ENCODE measurements at places on chromosomes 1 and 21. TPM values are rescaled to one million over a fixed set of nuclear protein-coding genes. Genes with fewer than 3 reads are reported as not detected.

KRTAP13-2 gene
- not detected for total RNA-seq

TRPM2 gene
- total RNA-seq = 3.7 TPM

SPRR1B gene
- total RNA-seq = not detected

OLFML3 gene
- 0.49 TPM for total RNA-seq

GNAI3 gene
- total RNA-seq = 7.7 TPM

LEFTY2 gene
- not detected for total RNA-seq

FCMR gene
- 49.4 TPM for total RNA-seq

TAS1R1 gene
- total RNA-seq = not detected

FNDC7 gene
- 0.20 TPM for total RNA-seq

OVAAL gene
- not detected for total RNA-seq

DNA sequence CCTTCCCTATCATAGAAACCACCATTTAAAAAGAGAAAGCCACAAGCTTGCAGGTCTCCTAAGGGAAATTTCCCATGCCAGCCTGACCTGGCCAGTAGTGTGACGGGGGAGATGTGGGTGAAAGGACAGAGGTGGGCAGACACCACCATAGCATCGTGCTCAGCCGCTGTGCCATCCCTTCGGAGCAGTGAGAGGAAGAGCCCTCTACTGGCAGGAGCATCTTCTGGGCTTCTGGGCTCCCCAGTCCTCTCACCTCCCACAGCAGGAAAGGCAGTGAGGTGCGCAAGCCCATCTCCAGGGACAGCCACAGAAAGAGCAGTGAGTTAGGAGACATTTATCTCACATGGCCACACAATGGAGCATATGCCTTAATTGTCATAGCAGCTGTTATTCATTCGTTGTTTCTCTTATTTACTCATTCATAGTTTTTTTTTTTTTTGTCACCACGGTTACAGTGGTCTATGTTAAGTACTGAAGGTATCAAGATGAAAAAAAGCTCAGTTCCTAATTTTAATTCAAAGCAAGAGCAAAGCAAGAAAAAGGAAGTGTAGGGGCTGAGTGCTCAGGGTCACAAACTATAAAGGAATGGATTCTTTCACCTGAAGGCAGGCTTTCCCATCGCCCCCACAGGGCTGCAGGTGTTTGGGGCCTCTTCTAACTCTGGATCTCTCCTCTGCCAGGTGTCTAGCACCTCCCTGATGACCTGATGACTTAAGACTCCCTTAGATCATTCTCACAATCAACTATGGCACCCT lies 48.8 kb upstream of the CAMK1G start:
- no peak for DNase-seq

- no peak for DNase-seq
Measured at GRCh38 chr1:35936838-35937237, 5.9 kb downstream of the AGO3 start.

- no peak for DNase-seq
Measured at GRCh38 chr1:153253693-153254092, 5.8 kb upstream of the LORICRIN start.

DNA sequence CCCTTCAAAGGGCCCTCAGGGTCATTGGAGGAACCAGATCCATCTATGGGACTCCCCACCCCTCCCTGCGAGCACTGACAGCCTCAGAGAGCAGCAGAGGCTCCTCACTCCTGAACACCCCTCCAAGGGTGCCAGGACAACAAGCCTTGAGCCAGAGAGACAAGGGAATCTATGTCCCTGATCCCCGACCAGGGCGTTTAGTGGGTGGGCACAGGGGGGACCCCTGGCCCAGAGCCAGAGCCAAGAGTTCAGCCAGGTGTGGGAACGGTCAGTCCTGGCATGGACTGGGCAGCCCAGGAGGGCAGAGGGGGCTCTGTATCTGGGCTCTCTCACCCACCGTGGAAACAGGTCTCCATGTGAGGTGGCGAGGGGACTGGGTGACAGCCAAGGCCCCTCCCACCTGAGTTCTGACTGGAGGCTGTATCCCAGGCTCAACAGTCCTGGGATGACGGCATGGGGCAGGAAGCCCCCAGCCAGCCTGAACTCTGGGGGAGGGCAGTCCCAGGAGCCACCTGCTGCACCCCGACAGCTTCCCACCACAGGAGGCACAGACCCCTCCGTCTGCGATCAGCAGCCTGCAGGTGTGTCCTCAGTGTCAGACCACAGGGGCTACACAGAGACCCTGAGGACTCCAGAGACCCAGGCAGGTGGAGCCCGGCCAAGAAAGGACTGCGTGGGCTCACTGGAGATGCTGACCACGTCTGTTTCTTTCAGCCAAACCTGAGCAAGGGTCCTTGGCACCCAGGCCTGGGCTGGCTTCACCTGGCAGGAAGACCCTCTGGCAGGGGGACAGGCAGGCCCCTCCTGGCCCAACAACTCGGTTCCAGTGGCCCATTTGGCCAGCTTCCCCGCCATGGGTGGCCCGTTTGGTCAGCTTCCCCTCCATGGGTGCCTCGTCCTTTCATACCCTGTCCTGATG lies 11.2 kb upstream of the SRARP start:
- no peak for DNase-seq

DNA sequence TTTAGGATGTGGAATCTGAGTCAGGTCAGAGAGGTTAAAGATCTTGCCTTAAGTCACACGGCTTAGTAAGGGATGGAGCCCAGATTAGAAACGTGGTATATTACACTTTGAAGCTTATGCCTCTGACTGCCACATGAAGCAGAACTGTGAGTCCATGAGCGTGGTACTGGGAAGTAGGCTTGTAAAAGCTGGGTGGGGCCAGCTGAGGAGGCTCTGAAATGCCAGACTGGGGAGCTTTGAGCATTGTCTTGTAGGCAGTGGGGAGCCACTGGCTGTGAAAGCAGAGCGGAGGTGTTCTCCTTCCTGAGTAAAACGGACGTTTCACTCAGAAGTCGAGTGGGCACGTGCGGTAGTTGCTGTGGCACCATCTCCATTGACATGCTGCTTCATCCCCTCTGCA lies 72.6 kb upstream of the USP24 start:
- peak; percentile 14 for DNase-seq

- DNase-seq = no peak
Measured at GRCh38 chr1:152580433-152580832, at the start of gene LCE3D. LCE3D (minus strand) TSS chr1:152580516; CDS start chr1:152579936, 580 bp downstream.

GRCh38 chr1:1282998-1283397 lies 2.8 kb downstream of the SCNN1D start:
- DNase-seq = peak; percentile 55

GRCh38 chr21:38402291-38402690 lies 96.0 kb downstream of the ERG start:
- DNase-seq = no peak

DNA sequence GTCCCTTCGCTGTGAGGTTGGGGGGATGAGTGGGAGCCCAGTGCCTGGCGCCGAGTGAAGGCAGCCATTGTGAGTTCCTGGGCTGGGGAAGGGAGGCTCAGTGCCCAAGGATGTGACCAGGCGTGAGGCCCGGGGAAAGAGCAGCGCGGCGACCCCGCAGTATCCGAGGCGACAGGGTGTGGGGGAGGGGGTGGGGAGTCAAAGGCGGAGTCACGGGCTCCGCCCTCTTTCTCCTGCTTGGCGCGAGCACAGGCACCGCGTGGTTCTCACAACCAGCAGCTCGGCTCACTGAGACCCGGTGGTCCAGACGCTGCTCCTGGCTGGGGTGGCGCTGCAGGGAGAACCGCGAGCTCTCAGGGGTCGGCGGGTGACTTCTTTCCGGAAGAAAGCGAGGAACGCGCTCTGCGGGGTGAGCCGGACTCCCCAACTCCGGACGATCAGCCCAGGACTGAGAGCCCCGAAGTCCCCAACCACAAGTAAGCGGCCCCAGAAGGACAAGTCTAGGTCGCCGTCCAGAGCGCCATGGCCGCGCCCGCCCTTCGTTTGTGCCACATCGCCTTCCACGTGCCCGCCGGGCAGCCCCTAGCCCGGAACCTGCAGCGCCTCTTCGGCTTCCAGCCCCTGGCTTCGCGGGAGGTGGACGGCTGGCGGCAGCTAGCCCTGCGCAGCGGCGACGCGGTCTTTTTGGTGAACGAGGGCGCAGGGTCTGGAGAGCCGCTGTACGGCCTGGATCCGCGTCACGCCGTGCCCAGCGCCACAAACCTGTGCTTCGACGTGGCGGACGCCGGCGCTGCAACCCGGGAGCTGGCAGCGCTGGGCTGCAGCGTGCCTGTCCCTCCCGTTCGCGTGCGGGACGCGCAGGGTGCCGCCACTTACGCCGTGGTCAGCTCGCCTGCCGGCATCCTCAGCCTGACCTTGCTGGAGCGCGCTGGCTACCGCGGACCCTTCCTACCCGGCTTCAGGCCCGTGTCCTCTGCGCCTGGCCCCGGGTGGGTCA lies at the start of gene HPDL:
Gene HPDL, plus strand, starts transcription at position 269 of the 997 bp plus-strand sequence. Its CDS starts 254 bp downstream, at position 523.
- DNase-seq = peak; percentile 89

DNA sequence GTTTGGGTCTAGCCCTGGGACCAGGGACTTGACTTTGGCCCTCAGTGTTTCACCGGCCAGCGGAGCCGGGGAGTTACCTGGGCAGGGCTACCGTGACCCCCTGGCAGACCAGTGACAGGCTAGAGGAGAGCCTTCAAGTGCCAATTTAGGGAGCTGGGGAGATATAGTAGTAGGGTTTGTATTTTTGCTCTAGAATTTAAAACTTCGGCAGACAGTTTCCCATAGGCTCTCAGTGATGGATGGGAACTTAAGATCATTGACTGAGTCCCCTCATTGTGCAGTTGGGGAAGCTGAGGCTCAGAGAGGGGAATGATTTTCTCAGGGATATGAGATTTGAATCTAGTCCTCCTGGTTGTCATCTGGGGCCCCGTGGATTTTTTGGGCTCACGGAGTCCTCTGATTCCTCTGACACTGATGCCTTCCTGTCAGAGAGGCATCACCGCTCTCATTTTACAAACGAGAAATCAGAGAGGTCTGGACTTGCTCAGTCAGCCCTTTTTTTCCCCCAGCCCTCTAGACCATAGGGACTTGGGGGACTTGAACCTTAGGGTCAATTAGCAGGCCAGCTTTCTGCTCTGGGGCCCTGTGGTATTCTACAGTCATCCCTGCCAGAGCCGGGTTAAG lies 58.3 kb upstream of the ACOT11 start:
- DNase-seq = no peak

GRCh38 chr1:121417325-121417923 lies 232.6 kb downstream of the SRGAP2C start:
- no peak for DNase-seq

GRCh38 chr1:240092301-240093119 lies 827 bp downstream of the FMN2 start:
- DNase-seq = no peak

DNA sequence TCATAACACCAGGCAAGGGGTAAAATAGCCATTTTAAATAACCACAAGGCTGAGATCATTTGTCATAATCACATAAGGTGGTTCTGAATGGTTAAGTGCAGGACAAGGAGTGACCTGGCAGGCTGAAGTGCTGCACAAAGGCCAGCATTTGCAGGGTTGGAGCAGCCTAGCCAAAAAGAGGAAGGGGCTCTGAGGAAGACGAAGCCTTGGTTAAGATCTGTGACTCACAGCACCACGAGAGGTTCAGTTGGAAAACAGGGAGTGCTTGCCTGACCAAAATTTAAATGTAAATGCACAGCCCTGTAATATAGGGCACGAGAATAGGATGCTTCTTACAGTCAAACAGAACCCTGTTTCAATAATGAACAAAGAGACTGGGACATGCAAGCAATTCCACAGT lies 12.1 kb downstream of the ATP5PF start:
- DNase-seq = no peak

DNA sequence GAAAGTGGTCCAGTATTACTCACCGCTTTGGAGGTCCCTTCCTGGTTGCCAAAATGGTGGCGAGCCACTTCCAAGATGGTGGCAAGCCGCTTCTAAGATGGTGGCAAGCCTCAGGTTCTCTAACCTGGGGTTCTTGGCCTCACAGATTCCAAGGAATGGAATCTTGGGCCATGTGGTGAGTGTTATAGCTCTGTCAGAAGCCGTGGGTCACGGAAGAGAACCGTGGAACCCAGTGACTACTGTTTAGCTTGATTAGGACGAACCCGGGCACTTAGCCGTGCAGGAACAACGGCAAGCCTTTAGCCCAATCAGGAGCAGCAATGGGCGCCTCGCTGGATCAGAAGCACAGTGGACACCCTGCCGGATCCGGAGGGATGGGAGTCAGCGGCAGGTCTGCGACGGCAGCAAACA lies 356.2 kb upstream of the TMPRSS15 start:
- no peak for DNase-seq

DNA sequence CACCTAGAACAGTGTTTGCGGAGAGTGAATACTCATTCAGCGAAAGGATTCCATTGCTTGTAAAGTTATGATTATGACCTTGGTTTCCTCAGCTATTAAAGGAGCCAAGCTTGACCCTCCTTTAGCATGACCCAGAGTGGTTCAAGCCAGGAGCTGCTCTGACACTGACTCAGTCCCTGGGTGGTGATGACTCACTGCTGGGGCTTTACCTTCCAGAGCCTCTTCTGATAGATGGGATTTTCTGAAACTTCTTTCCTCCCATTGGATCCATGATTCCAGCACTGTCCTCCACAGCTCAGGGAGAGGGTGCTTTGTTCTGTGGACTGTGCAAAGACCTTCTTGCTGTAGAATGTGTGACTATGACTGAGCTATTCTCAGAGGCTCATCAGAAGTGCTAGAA lies 77.4 kb downstream of the S1PR1 start:
- peak; percentile 69 for DNase-seq

DNA sequence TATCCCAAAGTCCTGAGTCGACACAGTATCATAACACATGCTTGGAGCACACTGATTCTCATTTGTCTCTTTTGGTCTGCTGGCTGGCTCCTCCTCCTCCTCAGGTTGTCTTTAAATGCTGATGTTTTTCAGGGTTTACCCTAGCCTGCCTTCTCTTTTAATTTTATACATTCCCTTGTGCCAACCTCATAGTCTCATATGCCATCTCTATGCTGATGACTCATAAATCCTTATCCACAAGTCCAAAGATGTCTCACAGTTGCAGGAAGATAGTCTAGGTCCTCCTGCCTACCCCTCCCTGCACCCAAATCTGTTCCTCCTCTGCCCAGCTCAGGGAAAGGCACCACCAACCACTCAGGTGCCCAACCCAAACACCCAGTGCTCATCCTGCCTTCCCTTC lies 108.3 kb downstream of the SIPA1L2 start:
- DNase-seq = no peak

GRCh38 chr1:72283022-72283306 lies 625 bp upstream of the NEGR1 start:
- DNase-seq = no peak

DNA sequence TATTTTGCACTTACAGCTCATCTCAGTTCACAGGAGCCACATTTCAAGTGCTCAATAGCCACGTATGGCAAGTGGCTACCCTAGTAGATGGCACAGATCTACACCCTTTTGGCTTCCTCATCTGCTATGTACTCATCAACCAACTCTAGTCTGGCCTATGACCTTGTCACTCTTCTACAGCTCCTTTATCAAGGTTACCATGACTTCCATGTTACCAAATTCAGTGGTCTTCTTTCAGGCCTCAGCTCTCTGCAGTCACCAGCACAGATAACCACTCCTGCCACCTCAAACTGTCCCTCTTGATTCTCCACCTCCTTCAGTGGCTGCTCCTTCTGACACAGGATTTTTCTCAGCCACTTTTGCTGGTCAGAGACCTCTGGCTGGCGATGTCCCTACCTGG lies 11.7 kb upstream of the USP48 start:
- no peak for DNase-seq

GRCh38 chr1:199639453-199639852 lies 388.1 kb upstream of the NR5A2 start:
- no peak for DNase-seq
